ENCODE measurements at places on chromosomes 5 and 9.

GRCh38 chr9:100011062-100011681 lies 87.6 kb downstream of the ERP44 start:
- peak; percentile 23 for DNase-seq

- no peak for DNase-seq
Observed at GRCh38 chr9:124932333-124932732, 8.6 kb downstream of the GOLGA1 start.

DNA sequence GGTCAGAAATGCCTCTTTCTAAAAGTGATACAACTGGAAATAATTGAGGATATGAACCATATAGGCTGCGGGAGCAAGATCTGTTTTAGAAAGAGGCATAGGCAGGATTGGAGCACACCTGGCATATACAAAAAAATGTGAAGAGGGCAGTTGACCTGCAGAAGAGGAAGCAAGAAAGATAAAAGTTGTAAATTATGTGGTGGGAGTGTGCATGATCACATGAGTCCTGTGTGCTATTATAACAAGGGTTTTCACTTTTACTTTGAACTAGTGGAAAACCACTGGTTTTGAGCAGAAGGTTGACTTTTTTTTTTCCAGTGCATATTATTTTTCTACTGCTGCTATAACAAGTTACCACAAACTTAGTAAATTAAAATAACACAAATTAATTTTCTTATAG lies 489.3 kb downstream of the ANXA1 start:
- DNase-seq, result no peak

GRCh38 chr9:14428781-14429230 lies 114.9 kb upstream of the NFIB start:
- peak; percentile 100 for DNase-seq

DNA sequence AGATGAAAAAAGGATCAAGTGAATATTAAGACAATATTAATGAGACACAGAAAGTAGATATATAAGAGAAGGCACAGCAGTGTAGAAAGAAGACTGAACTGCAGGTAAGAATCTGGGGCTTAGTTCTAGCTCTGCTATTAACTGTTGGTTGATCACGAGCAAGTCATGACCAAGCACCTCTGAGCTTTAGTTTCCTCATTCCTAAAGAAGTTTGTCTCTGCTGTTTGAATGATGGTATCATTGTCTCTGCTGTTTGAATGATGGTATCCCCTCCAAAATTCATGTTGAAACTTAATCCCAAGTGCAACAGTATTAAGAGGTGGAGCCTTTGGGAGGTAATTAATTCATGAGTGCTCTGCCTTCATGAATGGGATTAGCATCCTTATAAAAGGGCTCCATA lies 2.5 kb upstream of the NME5 start:
- DNase-seq, result no peak

DNA sequence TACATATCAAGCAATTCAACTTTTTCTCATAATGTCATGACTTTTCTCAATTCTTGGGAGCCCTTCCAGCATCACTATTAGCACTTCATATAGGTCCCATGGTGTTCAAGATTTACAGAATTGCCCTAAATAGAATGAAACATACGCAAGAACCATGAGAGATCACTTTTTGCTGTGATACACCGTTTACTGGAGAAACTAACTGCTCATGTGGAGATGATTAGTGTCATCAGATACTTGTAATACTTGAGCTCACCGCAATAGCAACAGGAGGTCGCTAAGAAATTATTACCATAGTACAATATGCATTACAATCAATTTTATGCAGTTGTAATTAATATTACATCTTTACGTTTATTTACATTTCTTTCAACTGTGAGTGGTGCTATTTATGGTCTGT lies 4.8 kb upstream of the PCSK5 start:
- DNase-seq, result no peak

GRCh38 chr5:87268126-87268969 lies 665 bp downstream of the RASA1 start:
- DNase-seq, result no peak

GRCh38 chr5:148924817-148925216 lies 98.4 kb downstream of the ADRB2 start:
- DNase-seq, result no peak

- DNase-seq, result no peak
Observed at GRCh38 chr9:79387101-79387835, 184.5 kb upstream of the TLE4 start.

DNA sequence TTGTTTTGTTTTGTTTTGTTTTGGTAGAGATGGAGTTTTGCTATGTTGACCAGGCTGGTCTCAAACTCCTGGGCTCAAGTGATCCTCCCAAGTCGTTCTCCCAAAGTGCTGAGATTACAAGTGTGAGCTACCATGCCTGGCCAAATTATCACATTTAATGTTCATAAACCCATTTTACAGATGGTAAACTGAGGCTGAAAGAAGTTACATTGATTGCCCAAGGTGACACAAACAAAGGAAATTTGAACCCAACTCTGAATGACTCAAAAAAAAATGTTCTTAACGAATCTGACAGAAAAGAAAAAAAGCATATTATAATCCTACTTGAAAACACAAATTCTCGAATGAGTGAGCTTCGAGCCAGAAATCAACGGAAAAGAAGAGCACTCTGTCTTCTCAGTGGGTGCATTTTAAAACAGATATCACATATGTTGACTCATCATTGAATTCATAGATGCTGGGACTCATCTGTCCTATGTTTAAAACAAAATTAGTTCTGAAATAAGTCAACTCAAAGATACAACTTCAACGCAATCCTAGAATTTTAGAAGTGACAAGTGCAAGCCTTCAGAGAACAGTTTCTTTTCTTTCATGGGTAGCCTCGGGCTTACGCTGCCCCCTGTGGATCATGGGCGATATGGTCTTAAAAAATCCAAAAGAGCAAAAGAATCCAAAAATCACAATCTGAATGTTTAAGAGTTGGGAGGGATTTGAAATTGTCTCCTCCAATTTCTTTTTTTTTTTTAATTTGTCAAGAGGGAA lies 28.4 kb downstream of the TIMD4 start:
- no peak for DNase-seq

- no peak for DNase-seq
Observed at GRCh38 chr5:124477577-124477976, 268.9 kb downstream of the ZNF608 start.

- no peak for DNase-seq
Observed at GRCh38 chr9:96126321-96126881, 175.6 kb downstream of the HSD17B3 start.

DNA sequence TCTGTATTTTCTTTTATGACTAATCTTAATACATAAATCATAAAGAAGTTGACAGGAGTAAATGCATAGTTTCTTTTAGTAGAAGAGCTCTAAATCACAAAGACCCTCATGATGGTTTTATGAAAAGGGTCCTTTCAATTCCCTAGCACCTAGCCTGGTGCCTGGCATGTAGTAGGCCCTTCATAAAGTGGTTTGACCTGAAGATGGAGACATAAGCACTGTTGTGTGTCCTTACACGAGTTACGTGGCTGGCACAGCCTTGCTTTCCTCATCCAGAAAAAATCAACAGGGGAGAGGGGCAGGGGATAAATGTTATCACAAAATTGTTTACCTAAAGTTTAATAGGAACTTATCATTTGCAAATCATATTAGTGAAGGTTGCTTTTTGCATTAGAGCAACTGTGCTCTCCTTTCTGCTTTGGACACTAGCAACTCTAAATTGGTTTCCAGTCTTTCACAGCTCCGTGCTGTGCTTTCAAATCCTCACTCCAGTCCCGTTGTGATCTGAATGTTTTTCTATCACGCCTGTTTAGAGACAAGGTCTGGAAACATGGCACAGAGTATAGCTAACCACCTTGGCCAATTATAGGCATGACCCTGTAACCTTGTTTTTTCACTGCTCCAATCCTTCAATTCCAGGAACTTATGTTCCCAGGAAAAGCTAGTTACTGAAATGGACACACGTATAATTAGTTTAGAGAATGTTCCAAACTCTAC lies 55.7 kb downstream of the ARL15 start:
- peak; percentile 12 for DNase-seq

- no peak for DNase-seq
Observed at GRCh38 chr5:116032991-116033390, 719 bp downstream of the ARL14EPL start.

DNA sequence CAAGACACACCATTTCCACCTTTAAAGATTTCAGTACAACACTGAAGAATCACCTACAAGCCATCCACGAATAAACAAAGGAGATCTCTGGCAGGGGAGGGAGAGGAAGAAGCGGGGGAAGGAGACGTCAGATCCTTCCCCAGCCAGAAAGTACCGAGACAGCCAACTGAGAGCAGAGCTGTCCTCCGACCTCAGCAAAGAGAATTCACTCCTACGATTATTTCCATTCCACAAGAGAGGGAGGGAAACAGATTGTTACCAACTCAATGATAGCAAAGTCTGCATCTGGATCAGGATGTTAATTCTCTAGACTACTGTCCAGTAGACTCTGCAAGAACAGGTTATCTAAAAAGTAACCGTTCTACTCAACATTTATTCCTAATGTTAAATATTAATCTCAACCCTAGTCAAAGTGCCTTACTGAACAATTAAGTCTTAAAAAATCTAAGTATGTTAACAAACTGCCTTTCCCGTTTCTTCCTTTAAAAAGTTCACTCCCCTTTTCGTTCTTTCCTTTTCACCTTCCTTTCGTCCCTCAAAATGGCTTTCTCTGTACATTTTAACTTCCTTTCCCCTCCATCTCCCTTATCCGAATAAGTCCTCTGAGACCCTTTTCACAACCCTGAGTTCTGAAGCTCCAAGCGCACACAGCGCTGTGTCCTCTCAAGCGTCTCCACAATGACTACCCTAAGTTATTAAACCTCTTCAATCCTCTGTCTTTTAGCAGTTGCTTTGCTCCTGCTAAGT lies 1.4 kb downstream of the CHD1 start:
- peak; percentile 12 for DNase-seq

- no peak for DNase-seq
Observed at GRCh38 chr5:98330871-98331270, 442.6 kb upstream of the RGMB start.

- DNase-seq, result no peak
Observed at GRCh38 chr5:90390326-90390725, 19.2 kb downstream of the CETN3 start.

DNA sequence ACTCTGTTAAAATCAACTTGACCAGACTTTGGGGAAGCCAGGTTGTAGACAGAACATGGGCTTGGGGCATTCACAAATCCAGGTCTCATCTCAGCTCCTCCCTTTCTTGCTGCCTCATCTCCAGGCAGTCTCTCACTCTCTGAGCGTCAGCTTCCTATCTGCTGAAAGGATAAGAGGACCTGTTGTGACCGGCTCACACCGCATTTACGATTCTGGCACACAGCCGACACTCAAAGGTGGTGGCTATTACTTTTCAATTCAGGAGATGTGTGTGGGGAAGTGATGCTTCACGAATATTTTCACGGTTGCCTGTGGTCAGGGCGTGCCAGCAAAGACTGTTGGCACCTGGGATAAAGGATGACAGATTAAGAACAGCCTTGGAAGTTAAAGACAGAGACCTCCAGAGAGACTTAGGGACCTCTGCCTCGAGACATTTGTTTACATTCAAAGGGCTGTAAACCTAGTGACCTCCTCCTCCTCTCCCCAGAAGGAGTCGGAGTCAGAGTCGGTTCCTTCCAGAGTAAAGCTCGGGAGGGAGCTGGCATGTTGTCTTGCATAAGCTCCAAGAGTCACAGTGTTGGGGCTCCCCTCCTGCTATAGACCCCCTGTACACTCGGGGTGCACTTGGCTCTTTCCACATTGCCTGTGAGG lies 83.2 kb downstream of the AK8 start:
- DNase-seq, result no peak

GRCh38 chr9:99001892-99002291 lies 58.2 kb downstream of the COL15A1 start:
- no peak for DNase-seq

DNA sequence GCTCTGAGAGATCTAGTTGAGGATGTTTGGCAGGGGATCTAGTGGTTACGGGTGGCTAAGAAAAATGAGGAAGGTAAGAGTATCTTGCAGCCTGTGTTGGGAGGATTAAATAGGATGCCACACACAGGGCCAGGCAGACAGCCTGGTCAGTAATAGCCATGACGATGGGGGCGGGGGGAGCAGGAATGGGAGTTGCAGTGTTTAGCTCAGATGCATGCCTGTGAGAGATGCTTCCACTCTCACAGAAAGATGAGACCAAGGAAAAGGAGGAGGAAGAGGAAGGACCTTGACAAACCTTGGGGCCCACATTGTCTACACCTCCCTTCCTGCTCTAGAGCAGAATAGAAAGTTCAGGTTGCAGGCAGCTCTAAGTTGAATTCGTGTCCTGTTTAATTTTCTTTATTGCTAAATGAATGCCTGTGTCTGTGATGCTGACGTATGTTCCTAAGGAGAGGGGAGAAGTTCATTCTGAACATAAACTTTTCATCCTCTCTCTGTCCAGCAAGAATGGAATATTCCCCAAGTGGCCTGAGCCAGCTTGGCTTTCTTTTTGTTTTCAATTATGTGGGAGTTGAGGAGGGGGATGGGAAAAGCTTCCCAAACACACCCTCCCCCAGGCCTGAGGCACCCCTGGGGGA lies 28.7 kb downstream of the TGFBI start:
- no peak for DNase-seq

DNA sequence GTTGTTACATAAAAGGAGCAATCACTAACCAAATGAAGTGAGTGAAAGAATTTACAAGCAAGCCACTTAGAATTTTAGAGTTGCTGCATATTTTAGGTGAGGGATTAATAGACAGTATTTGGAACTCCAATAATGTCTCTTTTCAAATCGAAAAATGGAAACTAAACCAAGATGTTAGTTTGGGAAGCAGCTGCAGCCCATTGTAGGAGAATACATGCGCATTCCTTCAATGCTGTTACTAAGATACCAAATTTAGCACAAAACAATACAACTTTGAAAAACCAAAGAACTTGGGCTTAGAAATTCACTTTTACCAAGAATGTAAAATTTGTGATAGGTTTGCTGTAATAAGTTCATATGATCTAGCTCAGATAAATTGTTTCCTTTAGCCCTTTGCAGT lies 411.8 kb upstream of the CDH6 start:
- no peak for DNase-seq

GRCh38 chr5:180915924-180916323 lies 17.0 kb downstream of the BTNL8 start:
- no peak for DNase-seq

GRCh38 chr9:89615661-89616060 lies 10.8 kb downstream of the GADD45G start:
- DNase-seq, result no peak

Data from NCI-H446 treated with DMSO at 0.1 percent for 48 hours (cell line).